Neural crest cell (in vitro differentiated cells): ENCODE measurements at places on chromosomes 12 and 14. TPM values are rescaled to one million over a fixed set of nuclear protein-coding genes. Genes with fewer than 3 reads are reported as not detected.

The DACT1 gene
- total RNA-seq = 4.9 and 5.2 TPM in 2 replicates

DNA sequence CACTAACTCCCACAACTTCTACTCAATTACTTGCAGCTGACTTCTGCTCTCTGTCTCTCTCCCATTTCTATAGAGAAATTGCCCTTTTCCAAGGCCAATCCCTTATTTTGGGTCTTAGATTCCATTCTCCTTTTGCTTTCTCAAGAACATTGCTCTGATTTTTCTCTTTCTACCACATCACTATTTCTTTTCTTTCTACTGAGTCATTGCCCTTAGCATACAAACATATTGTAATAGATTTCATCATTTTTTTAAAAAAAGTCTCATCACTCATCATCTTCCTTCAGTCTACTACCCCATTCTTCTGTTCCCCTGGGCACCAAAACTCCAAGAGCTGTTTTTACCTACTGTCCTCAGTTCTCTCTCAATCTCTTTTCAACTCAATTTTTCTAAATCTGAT, 4.4 kb upstream of the KCNA1 start:
- H3K27me3 ChIP-seq = peaks cover 41% of the 10 kb centered on the region
- H3K4me3 ChIP-seq = no peak overlapping the region
- H3K36me3 ChIP-seq = no peaks in the 10 kb centered on the region
- H3K27ac ChIP-seq = no peak overlapping the region

GRCh38 chr14:35471803-35472202, 62.2 kb upstream of the INSM2 start:
- DNase-seq = no peak
- no peaks in the 10 kb centered on the region for H3K4me1 ChIP-seq
- H3K4me3 ChIP-seq = no peak overlapping the region

The VRTN gene
- total RNA-seq = not detected in 2 replicates

The DTX3 gene
- 74.7 and 75.6 TPM in 2 replicates for total RNA-seq

DNA sequence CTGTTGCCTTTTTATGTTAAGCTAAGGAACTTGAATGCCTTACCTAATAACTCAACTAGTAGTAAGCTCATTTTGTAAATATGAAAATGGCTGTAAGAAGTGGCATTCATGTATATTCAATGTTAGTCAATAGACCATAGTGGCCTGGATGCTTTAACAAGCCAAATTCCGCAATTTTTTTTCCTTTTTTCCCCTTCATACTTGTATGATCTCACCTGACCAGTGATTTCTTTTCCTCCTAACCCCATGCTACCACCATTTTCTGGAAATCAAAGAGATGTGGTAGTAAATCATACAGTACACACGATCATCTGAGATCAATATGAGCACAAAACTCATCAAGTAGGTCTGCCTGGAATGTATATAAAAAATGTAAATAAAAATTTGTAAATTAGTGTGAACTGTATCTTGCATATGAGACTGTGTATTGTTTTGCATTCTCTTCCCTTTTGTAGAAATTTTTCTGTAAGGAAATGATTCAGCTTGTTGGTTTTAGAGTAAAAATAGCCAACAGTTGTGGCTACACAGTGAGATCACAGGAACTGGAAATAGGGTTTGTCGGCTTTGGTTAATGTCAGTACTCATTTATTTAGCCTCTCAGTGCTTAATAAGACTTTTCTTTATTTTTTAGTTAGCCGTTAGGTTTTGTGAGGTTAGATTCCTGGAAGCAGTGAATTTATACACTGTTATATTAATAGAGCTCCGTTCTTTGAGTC, 62.5 kb downstream of the ETNK1 start:
- no peak for DNase-seq
- no peak overlapping the region for H3K4me3 ChIP-seq
- peaks cover 14% of the 10 kb centered on the region for H3K4me1 ChIP-seq
- no peaks in the 10 kb centered on the region for H3K27me3 ChIP-seq
- H3K27ac ChIP-seq = no peak overlapping the region

DNA sequence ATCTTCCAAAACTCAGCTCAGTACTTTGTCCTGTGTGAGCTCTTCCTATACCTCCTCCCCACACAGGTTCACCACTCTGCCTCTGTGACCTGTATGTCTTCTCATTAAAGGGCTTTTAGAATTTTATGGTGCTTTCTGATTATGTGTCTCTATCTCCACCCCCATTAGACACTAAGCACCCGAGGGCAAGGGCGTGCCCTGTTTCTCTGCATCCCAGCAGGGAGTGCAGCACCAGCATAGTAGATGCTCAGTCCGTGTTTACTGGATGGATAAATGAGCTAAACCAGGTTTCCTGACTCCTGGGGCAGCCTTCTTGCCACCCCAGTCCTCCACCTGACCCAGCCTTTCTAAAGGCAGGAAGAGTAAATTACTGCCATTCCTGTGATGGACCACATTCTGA, 333.8 kb downstream of the CACNA1C start:
- no peak for DNase-seq
- no peak overlapping the region for H3K27ac ChIP-seq
- H3K4me1 ChIP-seq = no peaks in the 10 kb centered on the region
- H3K4me3 ChIP-seq = no peak overlapping the region

- H3K4me3 ChIP-seq = no peak overlapping the region
- no peak for DNase-seq
- no peaks in the 10 kb centered on the region for H3K36me3 ChIP-seq
- no peak overlapping the region for H3K27ac ChIP-seq
Measured at GRCh38 chr12:19972325-19973288, 395.7 kb upstream of the PDE3A start.

The GLT1D1 gene
- 7.4 and 8.6 TPM in 2 replicates for total RNA-seq

The HOXC11 gene
- not detected in 2 replicates for total RNA-seq

The PCK2 gene
- total RNA-seq = 26.1 and 26.7 TPM in 2 replicates

GRCh38 chr14:75523771-75524171, 1.5 kb downstream of the BATF start:
- peaks cover 3% of the 10 kb centered on the region for H3K27me3 ChIP-seq
- no peak for DNase-seq

DNA sequence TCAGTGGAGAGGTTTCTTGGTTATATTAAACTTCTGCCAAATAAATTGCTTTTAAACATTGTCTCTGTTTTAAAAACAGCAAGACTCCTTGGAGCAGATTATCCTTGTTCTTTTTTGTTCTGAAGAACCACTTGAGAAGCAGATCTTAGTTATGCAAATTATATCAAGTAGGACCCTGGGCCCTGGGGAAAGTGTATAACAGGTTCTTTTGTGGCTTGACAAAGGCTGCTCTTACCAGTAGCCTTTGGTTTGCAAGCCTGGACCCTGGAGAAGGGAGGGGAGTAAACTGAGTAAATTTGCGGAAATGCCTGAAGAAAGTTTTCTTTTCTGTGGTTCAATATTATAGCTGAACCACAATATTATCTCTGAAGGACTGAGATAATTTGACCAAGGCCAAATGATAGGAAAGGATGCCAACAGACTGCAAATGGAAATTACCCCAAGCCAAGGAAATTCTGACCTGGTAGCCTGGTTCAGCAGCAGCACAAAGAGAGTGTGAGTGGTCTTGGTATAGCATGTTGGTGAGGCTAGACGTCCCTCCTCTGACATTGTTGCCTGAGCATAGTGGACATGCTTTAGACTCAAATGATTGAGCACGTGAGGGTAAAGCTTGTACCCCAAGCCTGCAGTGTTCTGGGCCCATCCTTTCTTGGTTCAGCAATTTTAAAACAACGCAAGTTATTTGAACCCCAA, 30.4 kb upstream of the SIX1 start:
- DNase-seq = no peak
- H3K4me1 ChIP-seq = peaks cover 13% of the 10 kb centered on the region
- H3K27me3 ChIP-seq = no peaks in the 10 kb centered on the region
- no peak overlapping the region for H3K27ac ChIP-seq
- no peak overlapping the region for H3K4me3 ChIP-seq

- peaks cover 9% of the 10 kb centered on the region for H3K4me1 ChIP-seq
- no peak overlapping the region for H3K27ac ChIP-seq
Measured at GRCh38 chr14:81164167-81164774, 56.5 kb downstream of the GTF2A1 start.

The KCNA5 gene
- not detected in 2 replicates for total RNA-seq

The RDH5 gene
- total RNA-seq = 10.4 and 14.2 TPM in 2 replicates

The MSRB3 gene
- total RNA-seq = 7.8 and 8.3 TPM in 2 replicates

GRCh38 chr14:56244138-56244789, 126.1 kb downstream of the PELI2 start:
- H3K36me3 ChIP-seq = no peaks in the 10 kb centered on the region
- no peaks in the 10 kb centered on the region for H3K27me3 ChIP-seq
- H3K4me1 ChIP-seq = no peaks in the 10 kb centered on the region
- H3K27ac ChIP-seq = no peak overlapping the region
- no peak for DNase-seq

The TAS2R13 gene
- total RNA-seq = 1.0 and 1.1 TPM in 2 replicates

- no peak overlapping the region for H3K4me3 ChIP-seq
- H3K4me1 ChIP-seq = peaks cover 32% of the 10 kb centered on the region
- no peak for DNase-seq
- peaks cover 4% of the 10 kb centered on the region for H3K27me3 ChIP-seq
Measured at GRCh38 chr12:131561051-131561450, 149.8 kb upstream of the SFSWAP start.

GRCh38 chr12:6383572-6384498, at the start of gene LTBR:
TSS of gene LTBR (plus strand) at chr12:6384162. CDS start at chr12:6384359, 197 bp downstream.
- no peak for DNase-seq
- no peak within 1 kb of the TSS for H3K4me3 ChIP-seq
- no peak within 1 kb of the TSS for H3K27ac ChIP-seq
- H3K4me1 ChIP-seq = peaks cover 5% of the 10 kb centered on the region
- H3K36me3 ChIP-seq = no peaks in the 10 kb centered on the region
- peaks cover 4% of the 10 kb centered on the region for H3K27me3 ChIP-seq

The RNASE7 gene
- not detected in 2 replicates for total RNA-seq

- no peak for DNase-seq
- no peaks in the 10 kb centered on the region for H3K4me1 ChIP-seq
- H3K27ac ChIP-seq = no peak overlapping the region
- H3K36me3 ChIP-seq = peaks cover 3% of the 10 kb centered on the region
- H3K27me3 ChIP-seq = peaks cover 71% of the 10 kb centered on the region
Measured at GRCh38 chr12:54622463-54623183, 12.1 kb downstream of the LACRT start.

DNA sequence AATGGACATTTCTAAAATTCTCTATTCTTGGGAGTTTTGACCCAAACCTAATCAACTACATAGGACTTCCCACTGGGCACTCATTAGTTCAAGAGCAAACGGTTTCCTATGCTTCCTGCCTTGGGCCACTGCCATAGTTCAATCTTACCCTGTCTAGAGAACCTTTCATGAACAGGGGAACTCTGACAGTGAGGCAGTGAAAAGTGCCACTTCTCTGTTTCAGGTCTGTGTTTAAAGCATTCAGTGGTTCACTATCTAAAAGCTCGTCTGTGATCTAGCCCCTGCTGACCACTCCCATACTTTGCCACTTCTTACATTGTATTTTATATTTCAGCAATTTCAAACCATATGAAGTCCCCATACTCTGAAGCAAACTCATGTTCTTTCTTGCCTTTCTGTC, 122.7 kb upstream of the IGF1 start:
- H3K4me1 ChIP-seq = peaks cover 3% of the 10 kb centered on the region
- no peaks in the 10 kb centered on the region for H3K27me3 ChIP-seq
- no peak overlapping the region for H3K4me3 ChIP-seq
- H3K36me3 ChIP-seq = no peaks in the 10 kb centered on the region
- no peak overlapping the region for H3K27ac ChIP-seq

The LAG3 gene
- total RNA-seq = 4.7 and 4.9 TPM in 2 replicates

GRCh38 chr14:75457648-75458165, 29.9 kb downstream of the JDP2 start:
- H3K27me3 ChIP-seq = no peaks in the 10 kb centered on the region
- no peak for DNase-seq
- H3K4me1 ChIP-seq = peaks cover 31% of the 10 kb centered on the region
- no peak overlapping the region for H3K4me3 ChIP-seq
- no peaks in the 10 kb centered on the region for H3K36me3 ChIP-seq
